NCI-H1092 treated with DMSO at 0.1 percent for 48 hours (cell line): ENCODE measurements at places on chromosomes 7 and 10.

DNA sequence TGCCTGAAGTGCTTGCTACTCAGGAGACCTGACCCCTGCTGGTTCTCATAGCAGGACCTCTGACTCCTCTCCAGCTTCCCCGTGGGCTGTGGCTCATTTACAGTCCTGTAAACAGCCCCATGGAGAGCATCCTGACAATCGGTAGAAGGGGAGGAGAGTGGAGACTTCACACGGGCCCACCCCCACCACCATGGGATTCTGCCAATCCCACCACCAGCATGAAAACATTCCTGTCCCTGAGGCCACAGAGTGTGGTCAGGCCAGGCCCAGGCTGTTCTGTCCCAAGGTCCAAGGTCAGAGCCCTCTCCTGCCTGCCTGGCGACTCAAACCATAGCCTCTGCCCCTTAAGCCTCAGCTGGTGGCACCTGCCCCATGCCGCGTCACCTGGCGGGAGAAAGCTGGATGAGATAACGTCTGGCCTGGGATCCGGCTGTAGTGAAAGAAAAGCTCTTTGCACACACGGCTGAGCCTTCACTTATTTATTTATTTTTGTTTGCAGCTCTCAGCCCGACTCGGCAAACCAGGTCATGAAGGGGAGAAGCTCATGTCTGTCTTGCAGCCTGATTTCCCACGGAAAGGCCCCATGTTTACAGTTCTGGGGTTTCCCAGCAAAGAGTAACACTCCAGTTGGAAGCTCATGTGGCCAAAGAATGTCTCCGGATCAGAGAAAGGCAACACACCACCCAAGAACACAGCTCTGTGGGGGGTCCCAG is 293.6 kb upstream of the ZMIZ1 start:
- peak; percentile 16 for DNase-seq

- DNase-seq: no peak
Measured at GRCh38 chr10:113064039-113064438, 114.0 kb downstream of the TCF7L2 start.

GRCh38 chr7:45986355-45987298 is 65.6 kb upstream of the IGFBP3 start:
- DNase-seq: no peak

DNA sequence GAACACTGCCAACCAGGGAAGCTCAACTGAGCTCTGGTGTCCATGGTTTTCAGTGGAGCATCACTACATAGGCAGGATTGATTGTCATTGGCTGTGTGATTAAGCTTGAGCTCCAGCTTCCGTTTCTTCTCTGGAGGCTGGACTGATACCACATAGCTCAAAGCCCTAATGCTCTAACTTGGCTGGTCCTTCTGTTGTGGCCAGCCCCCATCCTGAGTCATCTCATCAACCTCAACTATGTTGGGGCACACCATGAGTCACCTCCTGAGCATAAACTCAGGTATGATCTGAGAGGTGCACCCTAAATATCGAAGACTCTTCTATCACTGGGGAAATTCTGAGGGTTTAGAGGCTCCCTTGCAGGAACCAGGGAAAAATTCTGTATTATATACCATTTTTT is 114.5 kb upstream of the INHBA start:
- DNase-seq: no peak

- DNase-seq: no peak
Measured at GRCh38 chr10:5449227-5449626, 36.9 kb downstream of the NET1 start.

GRCh38 chr7:109126404-109127050 is 556.9 kb downstream of the DNAJB9 start:
- DNase-seq: no peak

DNA sequence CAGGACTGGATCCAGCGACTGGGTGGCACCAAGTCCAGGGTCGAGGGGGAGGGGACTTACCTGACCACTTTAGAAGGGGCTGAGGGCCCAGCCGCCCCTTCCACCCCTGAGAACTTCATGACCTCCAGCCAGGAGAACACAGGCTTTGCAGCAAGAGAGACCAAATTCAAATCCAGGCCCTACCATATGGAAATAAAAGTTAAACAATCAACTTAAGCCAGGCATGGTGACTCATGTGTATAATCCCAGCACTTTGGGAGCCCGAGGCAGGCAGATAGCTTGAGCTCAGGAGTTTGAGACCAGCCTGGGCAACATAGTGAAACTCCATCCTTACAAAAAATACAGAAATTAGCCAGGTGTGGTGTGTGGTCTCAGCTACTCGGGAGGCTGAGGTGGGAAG is 61.9 kb downstream of the COL13A1 start:
- no peak for DNase-seq

DNA sequence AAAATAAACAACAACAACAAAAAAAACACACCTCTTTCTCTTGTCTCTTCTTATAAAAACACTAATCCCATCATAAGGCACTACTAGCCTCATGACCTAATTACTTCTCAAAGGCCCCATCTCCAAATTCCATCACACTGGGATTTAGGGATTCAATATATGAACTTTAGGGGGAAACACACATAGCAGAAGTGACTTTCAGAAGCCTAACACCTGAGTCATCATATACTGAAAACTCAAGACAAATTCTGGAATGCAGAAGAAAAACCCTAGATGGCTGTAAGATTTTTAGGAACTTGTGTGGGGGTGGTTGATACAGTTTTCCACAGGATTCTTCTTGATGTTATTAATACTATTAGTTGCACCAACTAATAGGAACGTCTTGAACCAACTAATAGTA is 33.7 kb upstream of the CSTF2T start:
- no peak for DNase-seq

DNA sequence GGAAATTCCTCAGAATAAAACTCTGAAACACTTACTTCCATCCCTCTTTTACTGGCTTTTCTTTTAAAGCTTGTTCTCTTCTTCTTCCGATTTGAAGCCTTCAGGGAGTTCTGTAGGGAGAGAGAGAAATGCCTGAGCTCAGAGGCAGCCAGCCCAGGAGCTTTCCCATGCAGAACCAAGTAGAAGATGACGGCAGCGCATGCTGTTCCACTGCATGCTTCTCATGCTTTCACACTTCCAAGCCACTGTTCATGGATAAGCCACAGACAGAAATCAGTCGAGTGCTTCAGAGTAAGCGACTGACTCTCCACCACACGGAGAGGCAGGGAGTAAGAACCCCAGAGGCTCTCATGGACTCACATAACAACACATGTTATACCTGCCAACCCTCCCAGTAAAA is 237.3 kb downstream of the DGKI start:
- DNase-seq: no peak

DNA sequence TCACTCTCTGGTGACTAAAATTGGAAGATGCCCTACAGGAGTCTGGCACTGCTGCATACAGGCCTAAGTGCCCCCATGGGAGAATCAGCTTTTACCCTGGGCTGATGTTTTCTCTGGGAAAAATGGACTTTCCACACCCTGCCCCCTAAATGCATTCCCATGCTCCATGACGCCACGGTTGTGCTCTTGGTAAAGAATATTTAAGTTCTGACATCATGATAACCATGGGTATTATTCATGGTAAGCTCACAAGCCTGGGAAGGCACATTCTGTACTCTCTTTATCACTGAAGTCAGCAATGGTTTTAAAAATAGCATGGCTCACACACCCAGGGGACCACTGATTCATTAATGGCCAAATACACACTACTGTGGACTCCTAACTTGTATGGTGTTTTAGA is 43.4 kb downstream of the HIPK2 start:
- no peak for DNase-seq

DNA sequence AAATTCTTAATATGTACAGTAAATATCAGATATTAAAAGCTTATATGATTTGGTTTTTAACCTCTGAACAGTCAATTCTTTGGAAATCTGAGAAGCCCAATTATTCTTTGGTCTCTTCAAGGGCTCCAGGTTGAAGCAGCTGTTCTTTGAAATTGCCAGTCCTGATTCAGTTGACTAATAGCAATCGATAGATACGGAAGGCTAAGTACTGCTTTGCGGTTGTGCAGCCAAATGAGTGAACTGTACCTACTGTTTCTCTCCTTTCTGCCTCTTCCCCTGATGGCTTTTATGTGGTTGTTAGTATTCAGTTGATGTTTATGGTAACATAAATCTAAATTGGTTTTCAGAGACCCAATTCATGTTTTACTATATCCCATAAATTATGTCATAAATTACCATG is 103.1 kb upstream of the RPA3 start:
- DNase-seq: peak; percentile 100

DNA sequence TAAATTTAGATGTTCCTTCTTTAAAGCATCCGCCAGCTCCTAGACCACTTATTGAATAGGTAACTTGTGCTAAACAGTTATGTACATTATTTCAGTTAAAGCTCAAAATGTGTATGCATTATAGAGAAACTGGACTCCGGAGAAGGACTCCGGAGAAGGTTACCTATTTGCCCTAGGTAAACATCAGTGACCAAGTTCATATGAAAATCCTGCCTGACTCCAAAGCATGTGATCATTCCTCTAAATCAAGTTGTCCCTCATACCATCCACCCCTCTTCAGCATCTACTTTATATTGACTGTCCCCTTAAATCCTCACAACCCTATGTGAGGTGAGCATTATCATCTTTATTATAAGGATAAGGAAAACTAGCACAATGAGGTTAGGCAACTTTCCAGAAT is 147.5 kb downstream of the SRPK2 start:
- DNase-seq: no peak

DNA sequence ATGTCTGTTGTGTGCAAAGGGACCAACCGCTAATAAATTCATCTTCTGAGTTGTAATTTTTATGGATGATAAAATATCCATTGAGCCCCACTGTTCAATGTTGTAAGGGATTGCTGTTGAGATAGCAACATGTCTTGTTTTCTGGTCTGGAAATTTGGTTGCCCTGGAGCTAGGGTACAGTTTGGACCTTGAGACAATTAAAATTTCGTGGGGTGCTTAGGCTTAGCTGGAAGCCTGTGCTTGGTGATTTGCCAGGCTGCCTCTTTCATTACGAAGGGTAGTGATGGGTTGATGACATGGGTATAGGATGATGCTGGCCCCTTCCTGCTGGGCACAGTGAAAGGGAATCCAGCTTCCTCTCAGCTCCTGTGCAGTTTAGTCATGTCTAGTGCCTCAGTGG is 43.6 kb downstream of the PLCE1 start:
- no peak for DNase-seq
